ENCODE measurements at places on chromosomes 13 and 19. TPM values are rescaled to one million over a fixed set of nuclear protein-coding genes. Genes with fewer than 3 reads are reported as not detected.

- DNase-seq = no peak
Measured at GRCh38 chr13:112445411-112446271, 69.5 kb downstream of the SPACA7 start.

GRCh38 chr19:28577233-28577632 lies 635.7 kb downstream of the UQCRFS1 start:
- DNase-seq = no peak

GRCh38 chr19:4386041-4386782 lies 14.1 kb downstream of the SH3GL1 start:
- no peak for DNase-seq

- DNase-seq = no peak
Measured at GRCh38 chr13:102017248-102017647, 384.6 kb downstream of the FGF14 start.

DNA sequence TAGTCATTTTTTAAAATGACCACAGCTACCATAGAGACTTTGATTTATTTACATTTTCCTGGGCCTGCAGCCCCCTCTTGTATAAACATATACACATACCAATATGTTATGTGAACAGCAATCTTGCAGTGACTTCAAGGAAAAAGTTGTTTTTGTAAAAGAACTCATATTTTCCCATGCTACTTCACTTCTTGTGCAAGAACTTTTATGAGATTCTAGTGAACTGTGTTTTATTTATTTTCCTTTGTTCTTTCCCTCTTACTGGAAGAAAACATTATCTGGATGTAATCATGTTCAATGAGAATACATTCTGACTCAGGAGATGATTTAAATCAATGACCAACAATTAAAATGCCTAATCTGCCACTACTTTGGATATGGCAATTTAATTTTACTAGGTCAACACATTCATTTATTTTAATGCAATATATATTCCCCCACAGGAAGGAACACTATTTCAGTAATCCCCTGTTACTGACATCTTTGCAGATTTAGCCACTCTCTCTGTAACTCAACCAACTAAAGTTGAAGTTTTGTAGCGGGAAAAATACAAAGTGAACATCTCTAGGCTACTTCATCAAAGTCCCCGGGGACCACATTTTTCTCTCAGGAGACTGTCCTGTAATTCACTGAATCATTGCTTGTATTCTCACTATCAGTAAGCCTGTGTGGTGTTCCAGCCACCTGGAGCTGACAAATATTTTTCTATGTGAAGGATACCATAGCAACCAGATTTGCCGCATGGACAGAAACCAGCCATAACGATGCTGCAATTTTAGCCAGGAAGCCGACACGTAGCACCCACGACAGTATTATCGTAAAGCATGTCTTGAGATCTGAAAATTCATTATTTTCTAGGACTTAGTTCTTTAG lies 90.5 kb downstream of the STARD13 start:
- DNase-seq = peak; percentile 88

GRCh38 chr13:41107584-41108014 lies 25.0 kb downstream of the KBTBD6 start:
- no peak for DNase-seq

DNA sequence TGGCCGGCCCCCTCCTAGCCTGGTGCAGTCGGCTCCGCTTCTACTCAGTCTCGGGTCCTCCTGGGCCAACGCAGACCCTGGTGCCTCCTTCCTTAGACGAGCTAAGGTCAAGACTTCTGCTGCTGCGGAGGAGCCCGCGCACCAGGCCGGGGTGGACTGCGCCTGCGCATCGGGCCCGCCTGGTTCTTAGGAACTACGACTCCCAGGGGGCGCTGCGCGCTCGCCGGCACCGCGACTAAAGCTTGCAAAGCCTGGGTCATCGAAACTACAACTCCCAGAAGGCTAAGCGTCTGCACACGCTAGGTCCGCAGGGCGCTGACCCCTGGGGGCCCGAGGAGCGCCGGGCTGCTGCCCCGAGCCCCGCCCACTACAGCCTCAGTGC lies at the start of gene ZNF835:
Gene ZNF835 (minus strand): TSS at position 145 of the 382 bp plus-strand sequence. CDS start 6,559 bp downstream, outside the sequence.
- peak; percentile 79 for DNase-seq

- DNase-seq = no peak
Measured at GRCh38 chr13:40024204-40024966, 368.9 kb downstream of the COG6 start.

- DNase-seq = peak; percentile 53
Measured at GRCh38 chr19:10815969-10816644, 19.9 kb downstream of the TMED1 start.

- DNase-seq = peak; percentile 7
Measured at GRCh38 chr19:21202865-21203494, 61.1 kb downstream of the ZNF431 start.

GRCh38 chr13:65971541-65971940 lies 1258.6 kb downstream of the PCDH9 start:
- DNase-seq = no peak

DNA sequence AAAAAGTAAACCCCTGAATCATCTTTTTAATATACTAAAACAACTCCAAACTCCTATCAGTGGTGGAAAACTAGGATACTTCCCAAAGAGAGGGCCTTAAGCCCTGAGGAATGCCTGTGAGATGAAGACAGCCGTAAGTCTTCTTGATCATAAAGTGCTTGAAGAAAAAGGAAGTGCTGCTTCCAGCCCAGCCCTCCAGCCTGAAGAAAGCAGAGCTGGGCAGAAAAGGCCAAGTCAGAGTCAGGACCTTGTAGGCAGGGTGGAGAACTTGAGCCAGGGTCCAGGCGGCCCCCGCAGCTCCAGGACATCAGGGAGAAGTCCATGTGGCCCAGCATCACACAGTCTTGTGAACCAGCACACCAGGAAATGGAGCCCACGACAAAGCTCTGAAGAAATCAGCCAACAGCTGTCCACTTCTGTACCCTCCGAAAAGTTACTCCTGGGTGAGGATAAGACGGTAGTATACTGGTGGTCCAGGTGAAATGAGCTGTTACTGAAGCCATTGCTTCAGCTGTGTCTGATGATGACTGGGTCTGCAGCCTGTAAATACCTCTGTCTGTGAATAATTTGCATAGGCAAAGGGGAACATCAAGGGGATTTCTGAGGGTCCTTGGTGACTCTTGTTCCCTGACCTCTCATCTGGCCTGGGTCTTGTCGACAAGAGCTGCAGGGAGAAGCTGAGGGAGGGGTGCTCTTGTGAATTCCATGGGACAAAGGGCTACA lies 18.7 kb upstream of the CRYL1 start:
- no peak for DNase-seq

DNA sequence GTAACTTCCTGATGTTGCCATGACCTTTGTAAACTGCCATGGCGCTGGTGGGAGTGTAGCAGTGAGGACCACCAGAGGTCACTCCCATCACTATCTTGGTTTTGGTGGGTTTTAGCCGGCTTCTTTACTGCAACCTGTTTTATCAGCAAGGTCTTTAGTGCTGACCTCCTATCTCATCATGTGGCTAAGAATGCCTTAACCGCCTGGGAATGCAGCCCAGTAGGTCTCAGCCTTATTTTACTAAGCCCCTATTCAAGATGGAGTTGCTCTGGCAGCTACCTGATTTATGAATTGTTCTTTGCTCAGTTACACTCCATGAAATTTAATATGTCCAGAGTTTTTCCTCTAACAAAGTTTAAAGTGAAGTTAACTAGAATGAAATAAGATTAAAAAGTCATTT lies 4.6 kb upstream of the EPS15L1 start:
- no peak for DNase-seq

DNA sequence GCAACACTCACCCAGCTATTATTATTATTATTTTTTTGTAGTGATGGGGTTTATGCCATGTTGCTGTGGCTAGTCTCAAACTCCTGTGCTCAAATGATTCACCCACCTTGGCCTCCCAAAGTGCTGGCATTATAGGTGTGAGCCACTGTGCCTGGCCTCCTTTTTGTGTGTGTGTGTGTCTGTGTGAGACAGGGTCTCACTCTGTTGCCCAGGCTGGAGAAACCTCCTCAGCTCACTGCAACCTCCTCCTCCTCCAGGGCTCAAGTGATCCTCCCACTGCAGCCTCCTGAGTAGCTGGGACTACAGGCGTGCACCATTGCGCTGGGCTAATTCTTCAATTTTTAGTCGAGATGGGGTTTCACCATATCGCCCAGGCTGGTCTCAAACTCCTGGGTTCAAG lies 3.6 kb upstream of the MYDGF start:
- no peak for DNase-seq

- no peak for DNase-seq
Measured at GRCh38 chr13:60090574-60090973, 73.2 kb downstream of the DIAPH3 start.

DNA sequence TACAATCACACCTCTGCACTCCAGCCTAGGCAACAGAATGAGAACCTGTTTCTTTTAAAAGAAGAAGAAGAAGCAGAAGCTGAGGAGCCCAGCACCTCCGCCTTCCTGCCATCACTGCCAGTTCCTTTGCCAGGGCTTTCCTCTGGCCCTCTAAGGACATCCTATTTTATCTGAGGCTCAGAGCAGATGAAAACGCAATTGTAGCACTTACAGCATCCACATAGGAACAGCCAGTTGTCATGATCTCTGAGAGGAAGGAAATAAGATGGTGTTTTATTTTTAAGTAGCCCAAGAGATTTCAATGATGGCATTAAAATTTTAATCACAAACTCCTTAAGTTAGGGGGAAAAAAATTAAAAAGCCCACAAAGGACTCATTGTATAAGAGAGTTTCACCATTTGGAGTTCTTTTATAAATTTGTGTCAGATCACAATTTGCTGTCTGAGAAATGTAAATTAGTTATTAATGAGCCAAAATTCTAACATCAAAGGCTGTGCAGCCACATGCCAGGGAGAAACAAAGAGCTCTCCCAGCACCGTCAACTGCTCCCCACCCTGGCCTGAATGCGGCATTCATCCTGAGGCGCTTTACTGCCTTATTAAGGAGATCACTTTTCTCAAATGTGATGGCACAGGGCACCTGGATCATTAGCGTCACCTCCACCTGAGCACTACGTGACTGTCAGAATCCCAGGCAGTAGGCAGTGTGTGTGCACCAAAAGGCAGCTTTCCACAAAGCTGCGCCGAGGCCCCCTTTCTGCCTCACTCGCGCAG lies 393.0 kb downstream of the FOXO1 start:
- DNase-seq = no peak

DNA sequence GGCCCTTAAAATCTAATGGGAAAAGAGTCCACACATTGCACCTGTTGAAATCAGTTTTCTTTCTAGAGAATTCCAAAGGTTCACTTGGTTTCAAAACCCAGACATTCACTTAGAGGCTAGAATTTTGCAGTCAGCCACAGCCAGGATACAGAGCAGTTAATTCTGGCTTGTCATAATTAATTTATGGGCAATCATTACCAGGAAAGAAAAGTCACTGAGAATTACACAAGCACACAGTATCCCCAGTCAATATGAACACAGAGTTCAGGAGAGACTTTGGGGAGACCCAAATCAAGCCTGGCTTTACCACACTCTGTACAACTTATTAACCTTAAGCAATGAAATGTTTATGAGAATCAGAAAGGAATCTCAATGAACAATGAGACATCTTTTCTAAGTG lies 224.3 kb upstream of the SOX21 start:
- no peak for DNase-seq

DNA sequence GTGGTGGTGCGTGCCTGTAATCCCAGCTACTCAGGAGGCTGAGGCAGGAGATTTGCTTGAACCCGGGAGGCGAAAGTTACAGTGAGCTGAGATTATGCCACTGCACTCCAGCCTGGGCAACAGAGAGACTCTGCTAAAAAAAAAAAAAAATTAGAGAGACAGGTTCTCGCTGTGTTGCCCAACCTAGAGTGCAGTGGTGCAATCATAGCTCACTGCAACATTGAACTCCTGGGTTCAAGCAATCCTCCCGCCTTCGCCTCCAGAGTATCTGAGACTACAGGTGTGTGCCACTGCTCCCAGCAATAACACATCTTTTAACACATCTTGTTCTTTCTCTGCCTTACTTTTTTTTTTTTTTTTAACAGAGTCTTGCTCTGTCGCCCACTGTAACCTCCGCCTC lies 32.7 kb downstream of the CLEC17A start:
- DNase-seq = no peak

DNA sequence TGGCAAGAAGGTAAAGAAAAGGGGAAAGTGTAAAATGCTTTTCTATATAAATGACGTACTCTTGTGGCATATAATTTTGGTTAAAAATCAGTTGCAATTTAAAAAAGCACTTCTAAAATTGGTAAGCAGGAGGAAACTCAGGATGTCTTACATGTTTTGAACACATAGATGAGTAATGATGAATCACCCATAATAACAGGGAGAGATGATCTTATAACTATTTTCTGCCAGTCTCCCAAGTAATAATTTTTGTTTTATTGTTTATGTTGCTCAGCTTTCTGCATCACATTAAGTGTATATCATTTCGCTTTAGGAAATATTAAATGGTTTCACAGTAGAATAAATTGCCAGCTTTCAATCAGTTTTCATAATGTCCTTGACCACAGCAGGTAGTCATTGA lies 1430.7 kb upstream of the PCDH20 start:
- DNase-seq = no peak

GRCh38 chr13:36559375-36559774 lies 114.4 kb upstream of the SERTM1 start:
- no peak for DNase-seq

GRCh38 chr13:25286308-25286968 lies 850 bp downstream of the MTMR6 start:
- peak; percentile 44 for DNase-seq

DNA sequence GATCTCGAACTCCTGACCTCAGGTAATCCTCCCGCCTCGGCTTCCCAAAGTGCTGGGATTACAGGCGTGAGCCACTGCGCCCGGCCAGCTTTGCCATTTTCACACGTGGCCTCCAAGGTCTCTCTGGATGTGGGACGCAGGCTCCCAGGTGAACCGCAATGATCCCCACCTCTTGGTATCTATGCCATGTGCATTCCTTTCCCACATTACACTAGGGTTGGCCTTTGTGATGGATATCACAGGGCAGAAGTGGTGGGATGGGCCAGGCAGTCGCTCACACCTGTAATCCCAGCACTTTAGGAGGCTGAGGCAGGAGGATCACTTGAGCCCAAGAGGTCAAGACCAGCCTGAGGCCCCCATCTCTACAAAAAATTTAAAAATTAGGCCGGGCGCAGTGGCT lies 22.4 kb downstream of the FGF21 start:
- no peak for DNase-seq

- DNase-seq = peak; percentile 77
Measured at GRCh38 chr19:46426506-46427162, 2.1 kb downstream of the PNMA8C start.

Gene ZNF486
- 8.7 TPM for total RNA-seq

Gene FXYD3
- not detected for total RNA-seq

Gene IL17D
- total RNA-seq = 0.46 TPM

Gene PIH1D1
- 200 TPM for total RNA-seq

Gene PDE4A
- total RNA-seq = 2.3 TPM

Gene PABPC3
- total RNA-seq = not detected

Gene ZNF8
- 3.5 TPM for total RNA-seq

Gene FPR3
- total RNA-seq = not detected

Gene PSG3
- not detected for total RNA-seq

Gene SIGLECL1
- total RNA-seq = 0.06 TPM

Gene TEKTIP1
- total RNA-seq = not detected
